Activated T-cell treated with anti-CD3 and anti-CD28 coated beads for 48 hours (primary cell): ENCODE measurements at places on chromosomes 7 and 10.

- DNase-seq: no peak
Observed at GRCh38 chr7:132574223-132574622, 2.0 kb downstream of the PLXNA4 start.

- DNase-seq: no peak
Observed at GRCh38 chr10:61018146-61018545, 74.2 kb upstream of the RHOBTB1 start.

DNA sequence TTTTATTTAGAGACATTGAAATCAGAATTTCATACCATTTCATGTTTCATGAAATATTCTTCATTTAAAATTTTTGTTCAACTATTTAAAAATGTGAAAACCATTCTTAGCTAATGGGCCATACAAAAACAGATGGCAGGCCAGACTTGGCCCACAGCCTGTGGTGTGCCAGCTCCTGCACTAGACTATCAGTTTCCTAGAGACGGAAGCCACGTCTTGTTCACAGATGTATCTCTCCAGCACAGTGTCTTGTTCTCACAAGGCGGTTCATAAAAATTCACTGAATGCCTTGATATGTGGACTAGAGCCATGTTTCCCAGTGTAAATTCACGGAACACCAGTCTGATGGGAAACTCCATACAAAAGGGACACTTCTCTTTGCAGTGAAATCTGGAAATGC, 216.0 kb downstream of the KCNMA1 start:
- no peak for DNase-seq

GRCh38 chr10:47223236-47223635, 76.8 kb upstream of the GDF10 start:
- DNase-seq: no peak

GRCh38 chr10:131954356-131954965, 27.3 kb downstream of the BNIP3 start:
- no peak for DNase-seq

- no peak for DNase-seq
Observed at GRCh38 chr10:8583096-8583495, 528.6 kb downstream of the GATA3 start.

GRCh38 chr7:13198036-13198435, 510.6 kb downstream of the ARL4A start:
- no peak for DNase-seq

- DNase-seq: no peak
Observed at GRCh38 chr10:48400129-48400849, 93.8 kb downstream of the MAPK8 start.

DNA sequence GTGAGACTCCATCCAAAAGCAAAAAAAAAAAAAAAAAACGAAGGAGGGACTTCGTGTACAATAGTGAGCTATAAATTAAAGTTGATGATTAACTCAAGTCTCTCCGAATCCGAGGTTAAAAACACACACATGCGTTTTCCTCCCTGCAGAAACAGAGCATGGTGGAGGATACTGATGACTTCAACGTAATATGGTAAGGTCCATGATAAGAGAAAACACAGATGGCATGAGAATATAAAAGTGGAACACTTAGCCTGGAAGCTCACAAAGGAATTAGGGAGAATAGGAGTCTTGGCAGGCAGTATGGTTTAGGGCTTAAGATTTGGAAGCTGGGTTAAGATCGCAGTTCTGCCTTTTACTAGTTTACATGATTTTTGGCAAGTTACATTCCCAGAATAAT, 20.1 kb upstream of the GSTK1 start:
- no peak for DNase-seq

DNA sequence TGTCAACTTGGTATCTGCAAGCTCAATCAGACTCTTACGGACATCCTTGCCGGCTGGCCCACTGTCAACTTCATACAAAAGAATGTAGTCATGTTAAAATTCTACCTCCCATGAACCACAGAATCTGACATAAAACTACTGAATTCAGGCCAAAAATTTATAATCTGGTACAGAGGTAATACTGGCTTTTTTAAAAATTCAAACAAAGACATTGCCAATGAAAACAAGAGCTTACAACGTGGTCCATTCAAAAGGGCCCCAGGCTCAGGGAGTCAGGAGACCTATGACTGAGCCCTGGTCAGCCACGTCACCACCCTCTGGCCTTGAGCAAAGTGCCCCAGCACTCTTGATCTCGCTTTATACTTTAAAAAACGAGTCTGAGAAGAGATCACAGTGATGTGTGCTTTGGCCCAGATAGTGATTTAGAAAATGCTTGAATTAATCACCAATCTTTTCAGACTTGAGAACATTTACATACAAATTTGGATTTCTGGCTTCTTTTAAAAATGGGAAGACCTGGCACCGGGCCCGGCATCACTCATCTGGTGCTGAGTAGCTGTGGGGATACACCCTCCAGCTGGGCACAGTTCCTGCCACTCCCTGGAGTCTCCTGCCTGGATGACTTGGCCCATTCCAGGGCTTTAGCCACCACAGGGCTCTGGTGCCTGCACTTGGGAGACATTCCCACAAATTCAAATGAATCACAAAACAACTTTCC, 94.1 kb downstream of the PIP4K2A start:
- no peak for DNase-seq

DNA sequence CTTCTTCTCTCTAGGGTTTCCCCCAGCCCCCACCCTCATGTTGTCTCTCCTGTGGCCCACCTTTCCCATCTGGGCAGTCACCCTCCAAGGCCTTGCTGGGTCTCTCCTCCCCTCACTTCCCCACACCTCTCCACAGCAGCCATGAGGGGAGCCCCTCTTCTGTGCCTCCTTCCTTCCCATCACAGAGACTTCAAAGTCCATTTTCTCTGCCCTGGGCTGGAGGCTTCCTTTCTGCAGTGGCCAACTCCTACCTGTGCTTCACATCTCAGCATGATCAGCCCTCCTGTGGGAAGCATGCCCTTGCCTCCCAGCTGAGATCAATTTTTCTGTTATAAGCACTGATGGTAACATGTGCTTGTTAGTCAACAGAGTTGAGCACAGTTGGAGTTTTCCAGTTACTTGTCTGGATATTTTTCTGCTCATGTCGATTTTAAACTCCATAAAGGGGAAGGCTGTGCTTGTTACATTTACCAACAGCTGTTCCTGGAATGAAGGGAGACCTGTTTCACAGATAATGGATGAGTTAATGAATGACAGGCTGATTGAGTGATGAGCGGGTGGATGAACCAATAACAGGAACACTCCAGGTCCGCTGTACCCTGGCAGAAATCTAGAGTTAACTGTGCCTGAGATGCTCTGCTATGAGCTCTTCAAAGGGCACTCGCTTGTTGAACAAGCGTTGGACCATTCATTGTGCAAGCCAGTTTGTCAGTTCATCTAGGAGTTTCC, 71.4 kb upstream of the PRSS58 start:
- no peak for DNase-seq

DNA sequence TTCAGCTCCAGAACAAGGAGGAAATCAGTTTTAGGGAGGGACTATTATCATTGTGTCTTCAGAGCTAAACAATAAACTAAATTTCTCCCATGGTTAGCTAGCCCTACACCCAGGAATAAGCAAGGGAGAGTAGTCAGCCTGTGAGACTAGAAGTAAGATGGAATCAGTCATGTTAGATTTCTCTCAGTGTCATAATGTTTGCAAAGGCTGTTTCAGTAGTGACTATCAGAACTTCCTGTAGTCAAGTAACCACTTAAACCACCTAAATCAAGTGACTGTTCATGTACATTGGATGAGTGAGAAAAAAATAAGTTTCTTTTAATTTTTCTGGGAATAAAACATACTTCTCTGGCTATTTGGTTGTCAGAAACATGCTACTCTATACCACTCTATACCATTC, 121.6 kb downstream of the KCND2 start:
- no peak for DNase-seq

DNA sequence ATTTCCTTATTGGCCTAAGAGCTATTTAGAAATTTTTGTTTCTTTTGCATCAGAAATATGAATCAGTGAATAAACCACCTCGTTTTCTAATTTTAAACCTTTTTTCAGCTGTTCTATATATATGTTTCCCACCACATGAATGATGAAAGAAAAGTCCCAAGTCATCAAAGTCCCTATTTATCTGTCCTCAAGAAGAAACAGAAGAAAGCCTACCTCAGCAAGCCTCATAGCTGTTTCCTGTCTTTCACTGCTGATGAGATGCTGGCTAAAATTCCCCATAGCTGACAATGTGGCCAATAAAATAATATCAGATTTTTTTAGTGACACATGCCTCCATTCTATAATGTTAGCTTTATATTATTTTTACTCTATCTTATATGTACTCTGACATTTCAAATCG, 54.2 kb downstream of the SEC61G start:
- no peak for DNase-seq

DNA sequence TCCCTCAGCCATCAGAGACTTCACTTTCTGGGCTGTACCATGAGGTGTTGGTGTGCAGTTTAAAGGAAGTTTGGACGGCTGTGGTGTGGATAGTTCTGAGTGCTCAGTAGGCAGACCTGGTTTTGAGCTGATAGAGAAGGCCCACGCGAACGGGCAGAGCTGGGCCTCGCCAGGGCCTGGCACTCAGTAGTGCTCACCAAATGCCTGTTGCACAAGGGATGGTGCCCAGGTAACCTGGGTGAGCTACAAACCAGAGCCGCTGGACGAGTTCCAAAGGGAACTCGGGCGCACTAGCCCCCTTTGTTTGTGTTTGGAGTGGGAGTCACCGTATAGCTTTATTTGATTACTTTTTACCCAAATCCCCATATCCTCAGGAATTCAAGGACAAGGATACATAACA, 95.5 kb downstream of the LHPP start:
- no peak for DNase-seq

GRCh38 chr7:19404912-19405329, 259.7 kb upstream of the FERD3L start:
- DNase-seq: no peak

DNA sequence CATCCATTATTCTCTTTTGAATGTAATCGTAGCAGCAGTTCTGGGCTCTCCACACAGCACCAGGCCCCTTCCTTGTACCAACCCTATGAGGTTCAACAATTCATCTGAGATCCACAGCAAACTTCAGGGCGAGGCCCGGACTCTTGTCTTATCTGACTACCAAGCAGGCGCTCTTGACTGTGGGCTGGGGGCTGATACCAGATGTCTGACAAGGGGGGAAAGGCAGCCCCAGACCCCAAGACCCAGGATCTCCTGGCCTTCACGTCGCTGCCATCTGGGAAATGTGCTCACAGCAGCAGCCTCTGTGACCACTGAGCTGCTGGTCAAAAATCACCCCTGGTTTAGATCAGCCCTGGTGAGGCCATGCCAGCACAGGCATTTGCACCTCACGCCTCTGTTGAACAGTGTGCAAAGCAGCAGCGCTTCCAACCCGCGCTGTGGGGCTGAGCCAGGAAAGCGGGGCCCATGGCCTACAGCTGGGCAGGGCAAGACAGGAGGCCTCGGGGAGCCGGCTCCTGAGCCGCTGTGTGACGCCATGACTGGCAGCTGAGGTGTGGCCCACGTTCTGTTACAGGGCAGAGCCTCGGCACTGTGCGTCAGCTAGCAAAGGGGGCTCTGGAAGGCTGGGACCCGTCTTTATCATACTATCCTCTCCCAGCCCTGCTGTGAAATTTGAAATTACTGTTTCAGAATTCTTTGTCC, 143.9 kb downstream of the PAXIP1 start:
- no peak for DNase-seq

- DNase-seq: no peak
Observed at GRCh38 chr7:44114586-44115310, 8.6 kb downstream of the POLD2 start.

DNA sequence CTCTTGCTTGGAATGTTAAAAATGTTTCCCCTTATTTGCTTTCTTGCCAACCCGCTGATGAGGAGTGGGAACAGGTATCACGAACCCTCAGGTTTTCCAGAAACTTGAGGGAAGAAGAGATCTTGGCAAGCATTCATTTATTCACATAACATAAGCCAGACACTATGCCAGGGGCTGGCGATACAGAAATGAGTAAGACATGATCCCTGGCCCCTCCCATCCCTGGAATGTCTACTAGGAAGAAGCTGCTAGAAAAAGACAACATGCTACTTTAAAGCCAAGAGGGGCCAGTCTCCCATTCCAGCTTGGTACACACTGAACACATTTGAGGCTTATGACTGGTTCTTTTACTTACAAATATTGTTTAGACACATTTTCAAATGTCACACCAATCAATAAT, 26.4 kb downstream of the SLC35B4 start:
- no peak for DNase-seq

- no peak for DNase-seq
Observed at GRCh38 chr10:78867555-78867939, 201.2 kb upstream of the ZMIZ1 start.

DNA sequence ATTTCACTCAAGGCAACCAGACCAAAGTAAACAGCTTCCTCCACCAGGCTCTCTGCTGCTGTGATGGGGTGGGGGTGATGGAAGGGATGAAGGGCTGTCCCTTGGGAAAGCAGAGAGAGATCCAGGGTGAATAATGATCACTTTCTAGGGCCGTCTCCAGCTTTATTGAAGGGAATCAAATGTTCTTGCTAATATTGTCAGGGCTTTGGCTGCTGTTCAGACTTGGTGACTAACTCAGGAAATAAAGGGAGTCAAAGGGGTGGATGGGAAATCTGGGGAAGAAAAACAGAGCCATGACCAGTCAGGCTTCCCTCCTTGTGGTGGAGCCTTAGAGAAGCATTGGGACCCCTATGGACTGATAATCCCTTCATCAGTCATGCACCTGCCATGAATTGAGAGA, 196.2 kb upstream of the AGK start:
- DNase-seq: no peak

DNA sequence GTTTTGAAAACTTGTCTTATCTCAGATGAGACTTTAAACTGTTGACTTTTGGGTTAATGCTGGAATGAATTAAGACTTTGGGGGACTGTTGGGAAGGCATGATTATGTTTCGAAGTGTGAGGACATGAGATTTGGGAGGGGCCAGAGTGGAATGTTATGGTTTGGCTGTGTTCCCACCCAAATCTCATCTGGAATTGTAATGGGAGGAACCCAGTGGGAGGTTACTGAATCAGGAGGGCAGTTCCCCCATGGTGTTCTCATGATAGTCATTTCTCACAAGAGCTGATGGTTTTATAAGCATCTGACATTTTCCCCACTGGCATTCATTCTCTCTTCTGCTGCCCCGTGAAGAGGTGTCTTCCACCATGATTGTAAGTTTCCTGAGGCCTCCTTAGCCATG, 13.8 kb upstream of the POT1 start:
- no peak for DNase-seq

DNA sequence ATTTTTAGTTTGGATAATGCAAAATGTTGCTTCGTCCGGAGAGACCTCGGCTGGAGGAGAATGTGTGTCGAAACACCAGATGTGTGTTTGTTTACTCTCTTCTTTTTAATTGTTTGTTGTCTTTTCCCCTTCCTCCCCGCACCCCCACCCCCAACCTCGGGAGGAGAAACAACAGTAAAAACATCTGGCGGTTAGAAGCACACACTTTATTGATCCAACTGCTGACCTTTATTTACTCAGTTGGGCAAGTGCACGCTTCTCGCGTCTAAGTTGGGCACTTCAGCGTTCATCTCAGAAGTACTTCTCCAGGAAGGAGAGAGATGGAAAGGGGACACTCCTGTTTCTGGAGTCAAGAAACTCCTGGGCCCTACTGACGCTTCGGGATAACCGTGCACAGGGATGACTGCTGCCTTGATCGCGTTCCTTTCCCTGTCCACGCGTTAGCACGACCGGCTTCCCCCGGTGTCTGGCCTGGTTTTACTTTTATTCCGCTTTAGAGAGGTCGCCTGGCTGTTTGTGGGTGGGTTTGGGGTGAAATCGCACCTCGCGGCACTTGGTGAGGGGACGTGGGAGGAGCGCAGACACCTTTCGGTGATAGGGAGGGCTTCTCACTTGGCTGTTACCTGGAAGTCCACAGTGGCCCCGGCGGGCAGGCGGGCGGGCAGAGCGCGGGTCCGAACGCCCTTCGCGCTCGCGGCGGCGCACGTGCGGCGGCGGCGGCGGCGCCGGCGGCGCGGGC, 168.3 kb upstream of the PPP1R3A start:
- no peak for DNase-seq
